ENCODE measurements at places on chromosomes 16 and 17. TPM values are rescaled to one million over a fixed set of nuclear protein-coding genes. Genes with fewer than 3 reads are reported as not detected.

DNA sequence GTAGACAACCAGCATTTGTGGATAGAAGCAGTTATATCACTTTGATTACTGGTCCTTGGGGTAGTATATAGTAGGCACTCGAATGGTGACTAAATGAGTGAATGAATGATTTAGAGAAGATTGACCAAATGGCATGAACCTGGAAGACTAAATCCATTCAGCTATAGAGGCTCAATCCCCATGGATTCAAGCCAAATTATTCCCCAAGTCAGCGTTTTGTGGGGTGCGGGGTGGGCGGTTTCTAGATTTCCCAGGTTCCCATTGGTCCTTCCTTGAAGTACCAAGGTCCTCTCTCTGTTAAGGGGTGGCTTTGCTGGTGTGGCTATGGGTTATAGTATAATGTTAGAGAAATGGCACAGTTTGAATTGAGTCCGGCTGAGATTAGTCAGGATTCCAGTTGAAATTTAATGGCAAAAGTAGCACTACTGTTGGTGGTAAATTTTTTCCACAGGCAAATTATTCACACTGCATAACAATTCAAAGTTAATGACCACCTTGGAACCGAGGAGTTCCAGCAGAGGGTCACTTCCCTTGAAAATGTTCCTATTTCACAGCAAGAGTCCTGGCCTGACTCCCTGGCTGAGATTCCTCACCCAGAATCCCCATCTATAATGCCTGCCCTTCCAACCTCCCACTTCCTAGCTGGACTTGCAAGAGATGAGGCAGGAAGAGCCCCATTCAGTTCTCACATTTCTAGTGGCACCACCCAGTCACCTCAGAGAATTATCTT, 27.7 kb downstream of the PCTP start:
- DNase-seq: no peak

- DNase-seq: no peak
Measured at GRCh38 chr17:37174205-37174604, 201.6 kb upstream of the C17orf78 start.

DNA sequence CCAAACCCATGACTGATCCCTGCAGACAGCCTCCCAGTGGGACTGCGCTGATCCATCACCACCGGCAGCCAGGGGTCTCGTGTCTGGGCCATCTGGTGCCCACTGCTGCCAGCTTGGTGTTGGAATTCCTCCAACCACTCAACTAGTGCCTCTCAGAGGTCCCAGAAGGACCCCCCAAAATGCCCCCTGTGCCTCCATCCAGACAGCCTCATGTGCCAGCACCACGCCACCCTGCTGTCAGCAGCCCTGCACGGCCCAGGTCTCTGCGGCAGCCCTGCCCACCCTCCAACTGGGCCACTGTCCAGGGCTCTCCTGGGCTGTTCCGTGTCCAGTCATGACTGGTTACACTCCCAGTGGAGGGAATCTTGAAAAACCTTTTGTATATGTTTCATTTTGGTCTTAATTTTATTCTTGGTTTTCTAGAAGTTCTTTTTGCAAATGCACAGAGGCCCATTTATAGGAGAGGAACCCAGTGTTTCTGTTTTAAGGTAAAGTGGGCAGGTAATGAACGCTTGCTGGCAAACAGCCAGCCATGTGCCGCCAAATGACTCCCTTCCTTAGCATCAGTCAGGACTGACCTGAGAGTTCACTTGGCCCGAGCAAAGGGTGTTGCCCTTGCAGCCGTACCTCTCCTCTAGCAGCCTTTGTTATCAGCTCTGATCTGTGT, 34.6 kb downstream of the GRIN2C start:
- DNase-seq: no peak

CD2BP2 gene
- polyA plus RNA-seq: 24.4 TPM

DNA sequence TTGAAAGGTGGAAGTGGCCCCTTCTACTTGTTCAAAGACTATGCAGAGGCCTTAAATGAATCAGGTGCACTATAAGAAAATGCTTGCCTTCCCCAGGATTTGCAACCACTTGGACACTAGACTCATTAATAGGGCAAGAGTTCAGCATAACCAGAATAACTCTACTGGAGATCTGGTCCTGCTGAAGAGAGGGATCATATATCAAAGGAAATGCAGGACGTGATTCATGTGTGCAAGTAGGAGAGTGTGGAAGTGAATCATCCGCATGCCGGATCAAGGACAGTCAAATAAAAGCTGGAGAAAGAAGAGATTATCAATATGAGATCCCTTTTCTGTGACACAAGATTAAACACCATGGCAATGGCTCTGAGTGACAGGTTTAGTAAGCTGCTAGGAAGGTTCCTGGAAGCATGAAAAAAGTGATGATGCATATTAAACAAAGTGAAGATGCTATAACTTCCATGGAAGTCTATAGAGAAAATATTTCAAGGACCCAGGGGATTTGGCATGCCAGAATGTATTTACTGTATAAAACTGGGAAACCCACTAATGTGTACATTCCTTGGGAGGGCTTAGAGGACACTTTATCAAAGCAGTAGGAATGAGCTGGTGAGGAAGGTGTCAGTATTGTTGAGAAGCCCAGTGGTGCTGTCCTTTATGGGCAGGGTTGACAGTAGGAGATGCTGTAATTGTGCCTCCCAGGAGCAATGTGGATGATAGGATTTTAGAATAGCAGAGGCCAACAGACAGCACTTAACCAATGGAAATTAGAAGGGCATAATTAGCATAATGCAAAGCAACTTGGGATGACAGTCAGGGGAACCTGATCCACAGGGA, 133.1 kb downstream of the ABCA8 start:
- no peak for DNase-seq

- no peak for DNase-seq
Measured at GRCh38 chr17:81994593-81995462, 17.4 kb downstream of the ASPSCR1 start.

DNA sequence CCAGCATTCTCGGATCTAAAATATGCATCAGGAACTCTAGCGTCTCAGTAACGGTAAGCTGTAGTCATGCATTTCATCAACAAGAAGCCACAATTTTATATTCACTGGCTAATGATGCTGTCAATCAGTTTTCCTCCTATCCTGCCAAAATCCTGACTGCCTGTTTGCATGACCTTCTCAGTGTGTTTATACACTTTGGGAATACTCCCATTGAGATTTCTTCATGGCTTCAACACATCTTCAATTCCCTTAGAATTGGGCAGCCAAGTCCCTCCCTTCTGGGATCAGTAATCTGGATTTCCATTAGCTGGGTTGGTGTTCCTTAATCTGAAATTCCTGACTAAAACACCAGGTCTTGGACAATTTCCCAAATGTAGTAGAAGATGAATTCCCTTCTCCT, 348.9 kb upstream of the DYNLRB2 start:
- DNase-seq: no peak

DNA sequence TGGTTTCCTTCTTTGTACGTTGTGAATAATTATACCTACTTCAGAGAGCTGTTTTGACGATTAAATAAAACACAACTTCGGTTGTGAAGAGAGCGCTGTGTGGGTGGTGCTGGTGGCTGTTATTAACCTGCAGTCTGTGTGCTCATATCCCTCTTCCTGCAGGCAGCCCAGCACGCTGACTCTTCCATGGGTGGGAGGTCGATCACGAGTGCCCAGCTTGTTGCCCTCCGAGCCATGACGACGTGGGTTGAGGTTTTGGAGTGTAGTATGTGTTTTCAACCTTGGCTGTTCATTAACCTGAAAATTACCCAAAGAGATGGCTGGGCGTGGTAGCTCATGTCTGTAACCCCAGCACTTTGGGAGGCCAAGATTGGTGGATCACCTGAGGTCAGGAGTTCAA, 11.3 kb upstream of the GCSH start:
- no peak for DNase-seq

- DNase-seq: no peak
Measured at GRCh38 chr17:55441544-55441943, 19.9 kb upstream of the MMD start.

DNA sequence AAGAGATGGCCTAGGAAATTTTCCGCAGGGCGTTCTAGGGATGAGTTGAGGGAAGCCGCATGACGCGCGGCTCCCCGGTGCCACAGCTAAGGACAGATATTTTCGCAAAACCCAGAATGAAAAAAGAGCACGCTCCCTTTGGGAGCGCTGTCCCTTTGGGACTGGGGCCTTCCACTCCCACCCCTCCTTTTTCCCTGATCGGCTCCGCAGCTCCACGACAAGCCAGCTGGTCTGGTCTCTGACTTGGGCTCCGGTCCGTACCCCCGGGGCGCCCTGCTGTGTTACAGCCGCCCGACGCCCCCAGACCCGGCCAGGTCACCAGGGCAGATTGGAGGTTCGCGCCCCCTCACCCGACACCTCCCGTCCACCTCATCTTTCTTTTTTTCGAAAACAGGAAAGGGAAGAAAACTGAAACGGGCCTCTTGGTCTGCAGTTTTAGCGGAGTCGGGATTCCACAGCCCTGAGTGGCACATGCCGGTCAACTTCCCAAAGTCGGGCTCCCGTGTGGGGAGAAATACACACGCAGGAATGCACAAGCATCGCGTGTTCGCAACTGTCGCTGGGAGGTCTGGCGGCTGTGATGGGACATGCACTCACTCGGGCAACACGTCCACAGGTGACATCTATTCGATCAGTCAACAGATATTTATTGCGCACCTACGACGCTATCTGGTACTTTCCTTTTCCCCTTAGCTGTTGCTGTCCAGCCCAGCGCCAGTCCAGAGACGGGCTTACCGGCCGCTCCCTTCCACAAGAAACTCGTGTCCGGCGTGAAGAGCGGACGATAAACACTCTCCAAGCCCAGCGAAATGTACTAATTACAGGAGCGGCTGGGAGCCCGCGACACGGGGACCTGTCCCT, 3.9 kb upstream of the SOX9 start:
- DNase-seq: no peak

DNA sequence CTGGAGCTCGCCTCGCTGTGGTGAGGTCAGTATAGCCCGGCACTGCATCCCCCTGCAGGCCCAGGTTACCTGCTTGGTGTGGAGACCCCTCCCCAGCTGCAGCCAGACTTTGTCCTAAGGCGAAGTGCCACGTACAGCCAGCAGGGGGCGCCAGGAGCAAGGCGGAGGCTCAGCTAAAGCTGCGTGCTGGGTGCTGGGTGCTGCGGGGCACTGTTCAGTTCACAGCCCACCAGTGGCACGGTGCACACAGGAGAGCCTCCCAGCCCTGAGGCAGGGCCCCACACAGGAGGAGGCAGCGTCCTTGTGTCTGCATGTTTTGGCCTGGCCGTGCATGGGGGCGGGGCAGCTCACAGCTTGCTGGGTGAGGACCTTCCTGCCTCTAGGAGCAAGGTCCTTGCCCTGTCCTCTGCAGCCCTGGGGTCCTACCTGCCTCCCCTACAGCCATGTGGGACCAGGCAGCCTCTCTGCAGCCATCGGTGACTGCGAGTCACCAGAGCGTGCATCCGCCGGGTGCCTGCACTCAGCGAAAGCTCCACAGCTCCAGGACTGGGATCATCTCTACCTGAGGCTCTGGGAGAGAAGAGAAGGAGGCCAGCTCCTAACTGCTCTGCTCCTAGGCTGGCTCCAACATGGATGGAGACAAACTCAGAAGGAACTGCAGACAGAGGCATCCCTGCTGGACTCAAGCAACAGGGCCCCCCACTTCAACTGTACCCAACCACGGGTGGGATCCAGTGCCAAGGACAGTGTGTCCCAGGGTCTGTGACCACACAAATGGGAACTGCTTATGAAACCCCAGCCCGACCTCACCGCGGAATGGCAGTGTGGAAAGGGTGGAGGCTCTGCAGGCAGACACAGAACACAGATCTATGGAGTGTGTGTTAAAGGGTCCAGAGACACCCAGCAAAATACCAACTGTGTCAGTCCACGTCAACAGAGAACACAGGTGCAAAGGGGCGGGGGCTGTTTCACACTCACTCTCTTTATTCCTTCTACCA, 19.0 kb downstream of the SLC7A5 start:
- DNase-seq: peak; percentile 85

- DNase-seq: no peak
Measured at GRCh38 chr17:55171634-55172328, 93.0 kb upstream of the HLF start.

DNA sequence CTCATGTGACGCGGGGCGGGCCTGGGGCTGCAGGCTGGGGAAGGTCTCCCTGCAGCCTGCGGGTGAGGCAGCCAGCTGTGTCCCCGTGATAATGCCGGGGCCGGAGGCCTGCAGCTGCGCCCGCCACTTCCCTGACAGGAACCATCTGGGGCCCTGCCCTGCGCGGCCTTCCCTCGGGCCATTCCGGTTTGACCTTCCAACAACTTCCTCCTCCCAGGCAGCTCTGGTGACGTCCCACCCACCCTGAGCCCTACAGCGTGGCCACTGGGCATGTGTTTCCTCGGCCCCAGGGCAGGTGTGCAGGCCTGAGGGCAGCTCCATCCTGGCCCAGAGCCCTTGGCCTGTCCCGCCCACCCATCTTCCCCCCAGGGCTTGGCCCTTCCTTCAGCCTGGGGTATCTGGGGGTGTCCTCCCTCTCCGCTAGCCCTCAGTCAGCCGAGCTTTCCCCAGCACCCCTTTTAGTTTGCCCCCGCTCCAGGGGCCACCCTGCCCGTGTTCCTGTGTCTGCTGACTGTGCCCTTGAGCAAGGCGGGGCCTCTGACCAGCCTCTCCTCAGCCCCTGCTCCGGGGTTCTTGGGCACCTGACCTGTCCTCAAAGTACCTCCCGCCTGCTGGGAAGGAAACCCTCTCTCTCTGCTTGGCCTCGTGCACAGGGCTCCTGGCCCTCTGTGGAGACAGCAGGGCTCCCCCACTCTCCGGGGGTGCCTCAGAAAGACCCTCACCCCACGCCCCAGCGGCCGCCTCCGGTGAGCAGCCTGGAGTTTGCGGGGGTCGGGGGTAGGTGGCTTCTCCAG, at the start of gene CBFA2T3:
Gene CBFA2T3, minus strand, starts transcription at position 190 of the 794 bp plus-strand sequence. CDS start 400 bp downstream, outside the sequence.
- DNase-seq: no peak

SCNN1G gene
- not detected for polyA plus RNA-seq

GRCh38 chr17:34672176-34672785, 92.9 kb downstream of the TMEM132E start:
- no peak for DNase-seq

- no peak for DNase-seq
Measured at GRCh38 chr17:64777415-64778239, 115.5 kb upstream of the SMURF2 start.

ZNF232 gene
- polyA plus RNA-seq: 13.6 TPM

- no peak for DNase-seq
Measured at GRCh38 chr16:28040039-28040438, 23.5 kb downstream of the GSG1L start.

DBNDD1 gene
- 12.2 TPM for polyA plus RNA-seq

- no peak for DNase-seq
Measured at GRCh38 chr16:85912211-85912974, 13.4 kb downstream of the IRF8 start.

CALB2 gene
- polyA plus RNA-seq: not detected

Data from naive thymus-derived CD4-positive, alpha-beta T cell (primary cell).